AG08396 (cell line): ENCODE measurements at places on chromosomes 3 and 15.

DNA sequence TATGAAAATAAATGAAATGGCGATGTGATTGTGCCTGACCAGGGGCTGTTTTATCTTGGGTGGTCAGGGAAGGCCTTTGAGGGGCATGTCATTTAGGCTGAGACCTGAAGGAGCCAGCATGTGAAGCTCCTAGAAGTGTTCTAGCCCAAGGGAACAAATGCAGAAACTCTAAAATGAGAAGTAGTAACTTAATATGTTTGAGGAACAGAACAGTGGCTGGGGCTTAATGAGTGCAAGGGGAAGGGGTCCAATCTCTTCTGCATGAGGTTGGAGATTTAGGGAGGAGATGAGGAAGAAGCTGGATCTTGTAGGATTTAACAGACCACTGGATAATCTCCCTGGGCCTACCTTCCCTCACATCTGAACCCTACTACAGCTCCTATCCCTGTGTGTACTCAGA is 110.5 kb downstream of the AKAP13 start:
- DNase-seq = no peak

- no peak for DNase-seq
These were observed 44.8 kb downstream of the FILIP1L start for GRCh38 chr3:100069472-100069871.

- DNase-seq = no peak
These were observed 179.8 kb downstream of the SNRPN start for GRCh38 chr15:25134546-25134945.

DNA sequence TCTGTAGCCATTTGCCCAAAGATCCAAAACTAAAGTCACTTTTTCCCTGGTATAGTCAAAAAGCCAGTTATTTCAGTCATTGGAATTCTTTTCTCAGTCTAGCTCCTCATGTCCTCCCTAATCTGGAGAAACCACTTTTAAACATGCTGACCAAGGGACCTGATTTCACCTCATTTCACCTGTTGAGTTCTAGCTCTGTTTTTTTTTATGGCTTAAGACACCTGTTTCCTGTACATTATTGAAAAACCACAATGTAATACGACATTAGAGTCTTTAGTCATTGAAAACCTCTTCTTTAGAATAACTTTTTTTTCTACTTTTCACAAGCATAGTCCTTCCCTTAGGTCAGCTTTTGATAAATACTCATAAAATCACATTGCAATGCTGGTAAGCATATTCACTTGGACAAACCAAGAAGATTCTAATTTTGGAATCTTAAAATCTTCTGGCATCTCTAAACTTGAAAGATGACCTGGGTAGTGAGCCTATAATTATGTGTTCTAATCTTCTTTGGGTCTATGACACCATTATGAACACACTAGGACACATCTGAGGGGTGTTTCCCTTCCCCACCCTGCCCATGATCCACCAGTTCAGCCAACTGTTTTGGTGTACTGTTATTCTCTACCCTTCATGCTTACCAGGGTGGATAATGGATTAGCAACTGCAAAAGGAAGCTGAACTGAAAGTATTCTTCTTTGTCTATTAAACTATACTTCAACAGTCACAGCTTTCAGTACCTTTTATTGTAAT is 103.5 kb upstream of the FXR1 start:
- no peak for DNase-seq

DNA sequence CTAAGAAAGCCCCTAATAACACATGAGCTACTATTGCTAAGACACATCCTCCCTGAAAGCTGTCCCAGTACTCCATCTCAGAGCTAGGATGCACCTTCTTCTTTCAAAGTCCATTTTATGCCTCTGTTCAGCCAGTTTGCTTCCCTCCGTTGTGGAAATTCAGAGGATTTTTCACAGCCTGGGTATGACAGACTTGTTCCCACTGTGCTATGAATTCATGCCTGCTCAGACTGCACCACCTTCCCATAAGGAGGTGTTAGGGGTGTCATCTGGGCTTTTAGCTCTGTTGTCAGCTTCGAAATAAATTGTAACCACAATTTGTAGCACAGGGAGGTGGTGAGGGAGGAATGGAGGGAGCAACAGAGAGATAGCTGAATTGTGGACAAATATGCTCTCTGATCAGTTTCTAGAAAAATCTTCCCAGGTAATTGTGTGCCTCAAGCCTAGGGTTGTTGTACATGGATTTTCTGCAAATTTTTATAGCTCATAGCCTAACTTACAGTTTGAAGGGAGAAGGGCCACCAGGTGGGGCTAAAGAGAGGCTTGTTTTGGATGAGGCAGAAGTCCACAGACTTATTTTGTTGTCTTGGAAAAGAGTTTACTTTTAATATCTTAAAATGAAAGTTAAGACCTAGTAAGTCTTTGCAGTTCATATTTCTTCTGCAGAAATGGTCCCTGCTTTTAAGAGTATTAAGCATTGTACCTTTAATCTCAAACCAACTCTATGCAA is 462.0 kb downstream of the PDCD6IP start:
- peak; percentile 41 for DNase-seq

GRCh38 chr3:124516333-124516732 is 213.9 kb upstream of the UMPS start:
- DNase-seq = no peak

GRCh38 chr15:31016446-31016915 is 25.1 kb upstream of the MTMR10 start:
- no peak for DNase-seq

- no peak for DNase-seq
These were observed 55.2 kb downstream of the PDIA5 start for GRCh38 chr3:123122057-123122456.

DNA sequence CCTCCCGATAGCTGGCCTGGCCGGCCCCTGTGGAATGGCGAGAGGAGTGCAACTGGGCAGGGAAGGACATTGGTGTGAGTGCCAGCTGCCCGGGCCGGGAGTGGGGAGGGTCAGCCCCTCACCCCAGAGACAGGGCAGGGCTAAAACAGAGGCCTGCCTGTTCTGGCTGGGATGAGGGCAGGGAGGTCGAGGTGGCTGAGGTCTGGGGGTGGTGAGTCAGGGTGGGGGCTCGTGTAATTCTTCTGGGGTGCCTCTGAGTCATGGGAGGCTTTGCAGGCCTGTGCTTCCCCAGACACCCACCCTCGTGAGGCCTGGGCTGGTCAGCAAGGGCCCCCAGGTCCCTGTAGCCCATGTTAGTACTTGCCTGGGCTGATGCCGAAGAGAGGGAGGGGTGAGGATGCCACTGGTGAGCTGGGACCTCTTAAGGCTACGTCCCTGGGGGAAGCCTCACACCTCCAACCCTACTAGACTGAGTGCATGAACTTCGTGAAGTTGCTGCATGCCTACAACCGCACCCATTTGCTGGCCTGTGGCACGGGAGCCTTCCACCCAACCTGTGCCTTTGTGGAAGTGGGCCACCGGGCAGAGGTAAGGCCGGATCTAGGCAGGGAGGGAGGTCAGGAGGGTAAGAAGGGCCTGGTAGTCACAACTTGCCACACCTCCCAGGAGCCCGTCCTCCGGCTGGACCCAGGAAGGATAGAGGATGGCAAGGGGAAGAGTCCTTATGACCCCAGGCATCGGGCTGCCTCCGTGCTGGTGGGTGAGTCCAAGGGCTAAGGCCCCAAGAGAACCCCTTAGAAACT is 1.7 kb downstream of the SEMA3B start:
- DNase-seq = peak; percentile 37

GRCh38 chr15:69880571-69881301 is 217.0 kb downstream of the TLE3 start:
- DNase-seq = no peak

GRCh38 chr15:101573951-101574350 is 78.2 kb downstream of the TM2D3 start:
- no peak for DNase-seq

GRCh38 chr3:40690749-40691451 is 166.1 kb downstream of the ZNF621 start:
- DNase-seq = no peak

GRCh38 chr3:44477312-44478030 is at the start of gene ZNF445:
Gene ZNF445, minus strand, starts transcription at chr3:44477670. Its CDS starts 22,121 bp downstream, at chr3:44455549.
- peak; percentile 96 for DNase-seq

- no peak for DNase-seq
These were observed 15.0 kb upstream of the CCDC39 start for GRCh38 chr3:180694321-180694720.

DNA sequence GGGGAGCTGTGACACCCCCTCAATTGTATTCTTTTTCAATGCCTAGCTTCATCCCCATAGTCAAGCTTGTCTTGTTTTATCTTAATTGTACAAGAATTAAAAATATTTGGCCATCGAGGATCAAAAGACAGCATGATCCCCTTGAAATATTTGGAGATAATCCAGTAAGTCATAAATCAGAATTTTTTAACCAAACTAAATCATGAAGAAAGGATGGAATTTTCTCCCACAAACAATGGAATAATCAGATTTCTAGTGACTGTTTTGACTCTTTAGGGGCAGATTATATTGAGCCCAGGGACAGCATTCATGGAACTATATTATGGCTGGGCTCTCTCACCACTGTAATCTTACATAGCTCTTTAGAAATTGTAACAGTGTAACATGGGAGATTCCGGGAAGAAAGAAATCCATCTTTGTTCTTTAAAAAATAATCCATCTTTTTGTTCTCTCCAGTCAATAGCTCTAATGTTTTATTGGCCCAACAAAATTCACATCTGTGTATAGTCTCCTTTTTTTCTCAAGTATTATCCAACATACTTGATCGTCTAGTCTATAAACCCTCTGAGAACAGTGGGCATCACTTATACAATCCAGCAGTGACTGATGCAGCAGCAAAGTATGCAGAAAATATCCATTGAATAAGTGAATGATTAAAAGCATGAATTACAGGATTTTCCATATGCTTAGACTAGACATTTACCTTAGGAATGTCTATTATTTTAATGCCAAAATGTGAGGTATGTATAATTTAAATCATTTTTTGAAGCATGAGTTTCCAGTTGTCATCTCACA is 277.0 kb upstream of the PLSCR5 start:
- no peak for DNase-seq

- DNase-seq = no peak
These were observed 56.3 kb downstream of the APBA2 start for GRCh38 chr15:28942046-28942445.

- peak; percentile 36 for DNase-seq
These were observed 838.5 kb downstream of the TUSC7 start for GRCh38 chr3:117547956-117548550.

DNA sequence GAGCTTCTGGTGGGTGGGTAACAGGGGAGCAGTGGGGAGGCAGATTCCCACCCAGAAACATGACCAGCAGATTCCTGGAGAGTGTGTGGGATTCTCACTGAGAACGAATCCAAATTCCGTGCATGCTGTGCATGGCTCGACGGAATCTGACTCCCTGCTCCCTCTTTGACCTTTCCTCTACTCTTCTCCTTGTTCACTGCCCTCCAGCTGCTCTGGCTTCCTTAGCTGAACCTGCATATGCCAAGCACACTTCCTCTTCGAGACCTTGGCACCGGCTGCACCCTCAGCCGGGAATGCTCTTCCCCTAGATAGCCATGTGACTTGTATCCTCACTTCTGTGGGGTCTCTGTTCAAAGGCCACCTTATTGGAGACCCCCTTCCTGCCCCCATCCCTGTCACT is 6.3 kb downstream of the INSYN1 start:
- peak; percentile 64 for DNase-seq

DNA sequence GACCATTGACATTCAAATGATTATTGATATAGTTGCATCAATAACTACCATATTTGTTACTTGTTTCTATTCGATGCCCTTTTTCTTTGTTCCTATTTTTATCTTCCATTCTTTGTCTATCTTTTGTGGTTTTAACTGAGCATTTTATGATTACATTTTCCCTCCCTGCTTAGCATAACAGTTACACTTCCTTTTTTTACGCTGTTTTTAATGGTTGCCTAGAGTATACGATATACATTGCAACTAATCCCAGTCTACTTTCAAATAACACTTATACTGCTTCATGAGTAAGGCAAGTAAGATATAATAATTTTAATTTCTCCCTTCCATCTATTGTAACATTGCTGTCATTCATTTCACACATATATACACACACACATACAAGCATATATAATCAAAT is 26.3 kb downstream of the COL6A6 start:
- DNase-seq = no peak

DNA sequence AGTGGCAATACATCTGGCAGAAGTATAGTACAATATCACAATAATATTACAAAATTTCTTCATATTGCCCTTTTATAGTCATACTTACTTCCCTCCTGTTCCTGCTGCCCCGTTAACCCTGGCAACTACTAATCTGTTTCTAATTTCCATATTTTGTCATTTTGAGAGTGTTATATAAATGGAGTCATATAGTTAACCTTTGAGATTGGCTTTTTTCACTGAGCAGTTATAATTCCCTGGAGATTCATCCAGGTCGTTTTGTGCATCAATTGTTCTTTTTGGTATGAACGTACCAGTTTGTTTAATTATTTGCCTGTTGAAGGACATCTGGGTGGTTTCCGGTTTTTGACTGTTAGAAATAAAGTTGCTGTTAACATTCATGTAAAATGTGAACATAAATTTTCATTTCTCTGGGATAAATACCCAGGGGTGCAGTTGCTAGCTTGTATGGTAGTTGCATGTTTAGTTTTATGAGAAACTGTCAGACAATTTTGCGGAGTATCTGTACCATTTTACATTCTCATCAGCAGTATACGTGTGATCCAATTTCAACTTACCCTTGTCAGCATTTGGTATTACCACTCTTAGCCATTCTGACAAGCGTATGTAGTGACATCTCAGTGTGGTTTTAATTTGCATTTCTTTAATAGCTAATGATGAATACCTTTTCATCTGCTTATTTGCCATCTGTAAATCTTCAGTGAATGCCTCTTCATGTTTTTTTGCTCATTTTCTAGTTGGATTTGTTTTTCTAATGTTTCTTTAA is 32.2 kb upstream of the IL20RB start:
- no peak for DNase-seq

- no peak for DNase-seq
These were observed 11.8 kb upstream of the SGO1 start for GRCh38 chr3:20197775-20198174.

GRCh38 chr3:63056932-63057331 is 181.7 kb upstream of the CADPS start:
- DNase-seq = no peak

- DNase-seq = no peak
These were observed 255.9 kb downstream of the EPHA6 start for GRCh38 chr3:97070302-97070701.

DNA sequence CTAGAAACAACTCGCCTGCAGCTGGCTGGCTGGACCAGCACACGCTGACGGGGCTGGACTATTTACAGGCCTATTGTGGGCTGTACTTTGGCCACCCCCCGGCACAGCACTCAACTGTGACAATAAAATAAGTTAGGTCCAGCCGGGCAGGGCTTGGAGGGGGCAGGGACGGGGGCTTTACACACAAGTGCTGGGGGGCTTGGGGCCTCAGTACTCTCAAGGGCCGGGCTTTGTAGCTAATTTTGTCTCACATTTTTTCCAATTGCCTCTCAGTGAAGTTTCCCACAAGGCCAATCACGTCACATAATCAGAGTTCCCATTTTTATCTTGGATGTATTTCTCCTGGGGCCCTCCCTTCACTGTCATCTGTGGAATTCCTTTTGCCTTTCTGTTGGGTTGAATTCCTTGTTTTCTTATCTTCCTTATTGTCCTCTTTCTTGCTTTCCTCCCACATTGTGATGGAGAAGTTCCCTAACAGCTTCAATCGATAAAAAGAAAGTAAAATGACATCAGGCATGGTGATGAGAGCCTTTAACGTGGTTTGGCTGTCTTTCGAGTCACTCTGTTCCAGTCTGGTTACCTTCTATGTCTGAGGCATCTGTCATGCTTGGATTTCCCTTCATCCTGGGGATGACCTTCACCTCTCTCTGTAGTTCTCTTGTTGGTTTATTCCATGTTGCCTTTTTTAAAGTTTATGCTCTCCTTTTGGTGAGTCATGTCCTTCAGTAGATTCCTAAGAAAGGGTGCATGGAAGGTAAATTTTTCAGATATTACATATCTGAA is 44.1 kb upstream of the CMTM7 start:
- DNase-seq = no peak
